ENCODE measurements at places on chromosomes 6 and 20.

- no peak for DNase-seq
These were observed 32.5 kb downstream of the ZC3H12D start for GRCh38 chr6:149452037-149452939.

DNA sequence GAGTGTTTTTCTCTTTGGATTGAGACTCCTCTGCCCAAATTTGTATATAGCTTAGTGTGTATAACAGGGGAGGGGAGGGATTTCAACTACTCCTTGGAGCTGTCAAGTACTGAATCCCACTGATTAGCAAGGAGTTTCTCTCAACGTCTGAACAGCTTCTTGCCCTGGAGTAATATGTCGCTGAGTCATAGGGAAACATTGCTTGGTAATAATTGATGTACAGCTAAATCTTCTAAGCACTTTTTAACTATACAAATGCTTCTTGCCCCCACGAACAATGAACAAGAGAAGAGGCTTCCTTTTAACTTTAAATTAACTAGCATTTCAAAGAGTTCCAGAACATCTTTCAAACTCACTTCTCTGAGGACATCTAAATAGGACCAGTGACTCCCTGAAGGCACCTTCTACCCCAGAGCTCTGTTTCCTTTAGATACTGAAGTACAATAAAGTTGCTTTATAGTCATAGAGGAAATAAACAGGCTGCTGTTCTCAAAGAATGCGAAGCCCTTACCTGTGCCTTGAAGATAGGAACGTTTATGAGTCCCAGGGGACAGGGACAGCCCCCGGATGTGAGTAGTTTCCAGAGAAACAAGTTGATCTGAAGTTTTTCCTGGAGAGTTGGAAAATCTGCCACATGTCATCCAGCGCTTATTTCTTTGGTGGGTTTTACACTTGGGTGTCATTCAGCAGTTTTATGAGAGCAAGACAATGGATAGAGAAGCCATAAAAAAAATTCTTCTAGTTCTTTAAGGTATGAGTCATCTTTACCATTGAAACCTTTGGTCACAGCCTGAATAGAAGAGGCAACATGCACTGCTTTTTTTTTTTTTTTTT lies 462.5 kb upstream of the BTBD3 start:
- no peak for DNase-seq

DNA sequence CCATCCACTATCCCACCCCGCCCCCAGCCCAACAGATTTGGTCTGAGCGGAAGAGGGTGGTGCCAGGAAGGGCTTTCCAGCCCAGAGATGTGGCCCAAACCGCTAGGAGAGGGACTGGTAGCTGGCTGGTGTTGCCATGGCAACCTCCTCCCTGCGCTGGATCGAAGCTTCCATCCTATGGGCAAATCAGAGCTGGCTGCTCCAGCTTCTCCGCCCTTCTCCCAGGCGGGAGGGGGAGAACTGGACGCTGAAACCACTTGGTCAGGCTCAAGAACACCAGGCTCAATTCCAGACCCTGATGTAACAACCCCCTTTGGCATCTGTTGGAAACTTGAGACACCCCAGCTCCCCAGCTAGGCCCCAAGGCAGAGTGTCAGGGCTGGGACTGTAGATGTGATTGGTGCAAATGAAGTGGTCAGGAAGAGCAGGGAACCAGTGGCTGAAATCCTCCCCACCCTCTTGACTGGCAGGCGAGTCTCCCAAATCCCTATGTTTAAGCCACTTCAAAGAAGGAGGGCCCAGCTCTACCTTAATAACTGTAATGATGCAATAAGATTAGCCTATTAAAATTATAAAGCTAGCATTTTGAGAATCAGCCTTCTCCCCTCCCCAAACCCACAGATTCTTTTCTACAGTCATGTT lies 4.2 kb downstream of the RIMS4 start:
- peak; percentile 42 for DNase-seq

DNA sequence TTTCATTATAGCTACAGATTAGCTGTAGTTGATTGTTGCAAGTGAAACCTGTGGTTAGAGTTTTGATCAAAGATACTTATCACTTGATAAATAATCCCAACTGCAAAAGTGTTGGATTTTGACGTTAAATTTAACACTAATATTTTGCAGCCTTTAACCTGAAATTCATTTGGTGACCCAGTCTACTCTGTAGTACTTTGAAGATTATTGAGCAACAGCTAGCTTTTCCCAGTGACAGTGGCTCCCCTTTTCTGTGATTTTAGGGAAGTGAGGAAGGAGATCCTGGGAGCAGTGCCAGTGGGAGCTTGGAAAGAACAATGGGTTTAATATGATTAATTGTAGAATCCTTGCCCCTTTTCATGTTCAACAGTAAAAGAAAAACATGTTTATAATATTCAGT lies 76.9 kb downstream of the NCOA3 start:
- DNase-seq = no peak

DNA sequence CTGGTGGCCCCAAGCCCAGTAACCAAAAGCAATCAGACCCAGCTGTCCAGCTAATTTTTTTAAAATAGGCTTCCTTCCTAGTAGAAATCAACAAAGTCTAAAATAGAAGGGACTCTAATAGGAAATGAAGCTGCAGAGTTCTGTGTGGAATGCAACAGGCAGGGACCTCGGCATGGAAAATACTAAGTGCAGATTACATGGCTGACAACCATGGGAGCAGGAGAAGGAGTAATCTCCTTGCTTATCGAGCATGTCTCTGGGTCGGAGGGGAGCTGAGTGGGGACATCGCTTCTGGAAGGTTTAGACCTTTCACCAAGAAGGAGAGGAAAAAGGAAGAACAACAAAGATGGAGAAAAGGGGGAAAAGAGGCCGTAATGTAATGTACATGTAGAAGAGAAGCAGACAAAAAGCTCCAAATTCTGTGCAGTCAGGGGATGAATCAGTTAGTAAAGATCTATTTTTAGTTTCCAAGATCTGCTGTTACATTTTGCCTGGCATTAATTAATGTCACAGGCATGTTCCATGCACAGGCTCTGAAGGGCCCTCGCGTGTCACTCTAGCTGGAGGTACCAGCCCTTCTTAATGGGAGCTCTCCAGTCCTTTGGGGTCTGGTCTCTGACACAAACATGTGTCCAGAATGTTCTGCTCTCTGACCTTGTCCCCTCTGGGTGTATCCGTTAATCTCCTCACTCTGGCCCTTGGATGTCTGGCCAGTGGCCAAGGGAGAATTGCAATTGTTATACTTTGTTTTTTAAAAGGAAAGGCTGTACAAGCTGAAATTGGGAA lies 16.6 kb upstream of the ZNF831 start:
- no peak for DNase-seq

- DNase-seq = peak; percentile 72
These were observed 55.6 kb upstream of the NEDD9 start for GRCh38 chr6:11288065-11288464.

DNA sequence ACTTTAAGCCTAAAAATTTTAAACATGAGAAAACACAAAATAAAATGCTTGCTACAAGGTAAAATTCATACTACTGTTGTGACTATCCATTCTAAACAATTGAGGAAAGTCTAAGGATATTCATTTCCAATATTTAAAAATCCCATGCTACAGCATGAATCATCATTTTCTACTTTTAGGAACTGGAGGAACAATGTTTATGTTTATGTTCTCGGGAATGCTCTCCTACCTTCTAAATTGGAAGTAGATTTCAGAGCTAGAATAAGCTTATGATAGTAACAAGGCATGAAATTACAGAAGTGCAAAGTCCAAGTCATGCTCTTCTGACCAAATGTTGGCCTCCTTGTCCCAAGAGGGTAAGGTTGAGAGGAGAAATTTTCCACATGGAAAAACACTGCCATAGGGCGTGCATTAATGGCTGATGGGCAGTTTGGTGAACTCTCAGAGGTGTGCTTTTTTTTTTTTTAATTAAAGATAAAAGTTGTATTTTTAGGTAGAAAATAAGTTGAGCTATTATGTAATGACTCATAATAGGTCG lies 6.0 kb upstream of the MYLK4 start:
- no peak for DNase-seq

GRCh38 chr20:24672886-24673677 lies 203.7 kb downstream of the SYNDIG1 start:
- DNase-seq = no peak

DNA sequence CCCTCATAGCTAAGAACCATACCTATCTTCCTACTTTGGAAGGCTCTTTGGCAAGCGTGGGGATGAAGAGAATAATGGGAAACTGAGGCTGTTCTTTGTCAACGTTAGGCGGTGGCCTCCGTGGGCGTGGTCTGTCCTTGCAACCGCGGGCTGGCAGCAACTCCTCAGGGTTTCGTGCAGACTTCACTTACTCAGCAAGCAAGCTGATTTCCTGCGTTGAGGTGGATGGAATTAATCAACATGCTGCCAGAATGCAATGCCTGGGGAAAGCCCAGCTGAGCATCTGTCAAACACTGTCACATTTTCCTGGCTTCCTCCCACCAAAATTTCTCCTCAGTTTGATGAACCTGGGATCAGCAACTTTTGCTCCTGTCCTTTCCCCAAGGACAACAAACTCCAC lies 9.2 kb upstream of the IL17F start:
- DNase-seq = no peak

DNA sequence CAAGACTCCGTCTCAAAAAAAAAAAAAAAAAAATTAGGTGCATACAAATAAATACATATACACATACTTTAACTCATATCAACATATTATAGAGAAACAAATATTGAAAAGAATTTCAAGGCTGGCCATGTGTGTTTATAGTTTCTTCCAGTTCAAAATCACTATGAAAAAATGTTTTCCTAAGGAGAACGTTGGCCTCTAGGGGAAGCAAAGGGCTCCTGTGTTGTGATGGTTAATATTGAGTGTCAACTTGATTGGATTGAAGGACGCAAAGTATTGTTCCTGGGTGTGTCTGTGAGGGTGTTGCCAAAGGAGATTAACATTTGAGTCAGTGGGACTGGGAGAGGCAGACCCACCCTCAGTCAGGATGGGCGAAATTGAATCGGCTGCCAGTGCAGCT lies 182.0 kb upstream of the AGPAT4 start:
- DNase-seq = no peak

- no peak for DNase-seq
These were observed 18.2 kb downstream of the WRNIP1 start for GRCh38 chr6:2783188-2783963.

DNA sequence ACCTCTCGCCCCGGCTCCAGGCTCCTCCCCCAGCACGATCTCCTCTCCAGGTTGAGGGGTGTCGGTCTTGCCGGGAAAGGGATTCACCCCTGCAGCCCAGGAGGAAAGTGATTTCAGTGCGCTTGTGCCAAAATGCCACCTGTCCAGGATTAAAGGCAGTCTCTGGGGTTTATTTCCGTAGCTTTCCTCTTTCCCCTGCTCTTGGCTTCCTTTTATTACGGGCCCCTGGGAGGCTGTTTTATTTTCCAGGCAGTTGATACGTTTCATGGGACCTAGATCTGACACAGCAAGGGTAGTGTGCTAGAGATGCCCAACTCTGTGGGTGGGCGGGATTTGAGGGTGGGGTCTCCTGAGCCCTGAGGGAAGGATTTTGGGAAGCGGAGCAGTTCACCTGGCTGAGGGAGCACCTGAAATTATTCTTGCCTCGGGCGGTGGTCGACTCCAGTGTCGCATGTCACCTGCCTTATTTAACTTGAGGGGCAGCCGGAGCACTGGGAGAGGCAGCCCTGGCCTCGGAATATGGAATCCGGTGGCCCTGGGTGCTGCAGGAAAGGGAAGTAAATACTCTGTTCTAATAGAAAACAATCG lies 9.5 kb upstream of the NKX2-2 start:
- DNase-seq = no peak

All from T47D (cell line).